ENCODE measurements at places on chromosomes 3 and 15.

DNA sequence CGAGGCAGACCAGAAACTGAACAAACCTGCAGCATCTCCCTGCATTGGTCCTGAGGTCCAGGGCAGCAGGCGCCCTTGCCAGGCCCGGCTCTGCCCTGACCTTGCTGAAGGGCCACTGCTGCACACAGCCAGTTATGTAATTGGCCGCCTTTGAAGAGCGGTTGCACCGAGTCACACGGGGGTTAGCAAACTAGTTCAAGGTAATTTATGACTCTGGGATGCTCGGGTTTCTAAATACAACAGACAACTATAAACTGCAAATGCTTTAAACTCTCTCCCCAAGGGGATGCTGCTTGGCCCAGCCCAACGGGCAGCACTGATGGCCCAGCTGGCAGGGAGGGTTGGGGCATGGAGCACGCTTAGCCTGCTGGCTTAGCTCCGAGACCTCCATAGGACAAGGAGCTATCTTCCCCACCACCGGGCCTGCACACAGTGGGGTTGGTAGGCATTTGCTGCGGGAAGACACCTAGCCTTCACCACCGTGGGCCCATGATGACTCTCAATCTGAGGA, 60.3 kb upstream of the IQSEC1 start:
- DNase-seq, result no peak

- no peak for DNase-seq
These were observed 942.0 kb downstream of the ROBO1 start for GRCh38 chr3:78825858-78826215.

DNA sequence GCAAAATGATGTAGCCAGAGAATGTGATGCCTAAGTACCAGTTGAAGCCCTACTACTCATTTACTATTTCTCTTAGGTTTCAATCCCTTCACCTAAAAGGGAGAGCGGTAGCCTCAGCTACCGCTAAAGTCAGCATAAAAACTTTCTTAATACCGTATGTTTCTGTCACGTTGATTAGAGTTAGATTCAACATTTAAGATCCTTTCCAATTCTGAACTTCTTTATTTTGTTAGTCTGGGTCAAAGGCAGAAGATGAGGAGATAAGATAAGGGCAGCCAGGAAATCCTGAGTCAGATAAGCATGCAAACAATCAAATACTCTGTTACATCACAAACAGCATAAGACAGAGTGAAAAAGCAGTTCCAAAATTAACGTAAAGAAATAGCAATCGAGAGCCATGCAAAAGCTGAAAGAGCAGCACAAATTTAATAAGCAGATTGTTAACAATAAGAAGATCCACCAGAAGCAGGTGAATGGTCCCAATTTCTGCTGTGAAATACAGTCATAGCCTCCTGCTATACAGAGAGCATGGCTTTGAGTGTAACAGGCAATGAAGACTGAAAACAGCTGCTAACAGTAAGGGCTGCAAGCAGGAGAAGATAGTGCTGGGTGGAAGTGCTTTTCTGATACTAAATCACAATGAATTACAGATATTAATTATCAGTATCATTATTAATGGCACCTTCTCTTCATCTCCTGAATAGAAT, 3.0 kb downstream of the TMEM207 start:
- no peak for DNase-seq

GRCh38 chr3:161745741-161746140, 249.1 kb downstream of the OTOL1 start:
- no peak for DNase-seq

DNA sequence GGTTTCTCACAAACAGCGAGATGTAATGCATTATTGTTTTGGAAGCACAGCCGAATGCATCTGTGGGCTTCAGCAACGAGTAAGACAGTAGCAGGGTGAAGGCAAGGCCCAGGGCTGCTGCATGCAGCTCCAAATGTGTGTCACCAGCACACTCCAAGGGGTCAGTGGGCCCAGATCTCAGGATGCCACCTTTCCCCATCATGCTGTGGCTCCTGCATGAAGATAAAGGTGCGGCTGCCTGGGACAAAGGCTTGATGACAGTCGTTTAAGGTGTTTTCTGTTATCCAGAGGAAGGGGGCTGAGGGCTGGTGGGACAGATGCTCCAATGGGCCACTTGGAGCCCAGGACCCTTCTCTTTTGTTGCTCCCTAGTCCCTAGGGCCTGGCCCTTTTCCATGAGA, 13.2 kb downstream of the C3orf22 start:
- DNase-seq, result no peak

DNA sequence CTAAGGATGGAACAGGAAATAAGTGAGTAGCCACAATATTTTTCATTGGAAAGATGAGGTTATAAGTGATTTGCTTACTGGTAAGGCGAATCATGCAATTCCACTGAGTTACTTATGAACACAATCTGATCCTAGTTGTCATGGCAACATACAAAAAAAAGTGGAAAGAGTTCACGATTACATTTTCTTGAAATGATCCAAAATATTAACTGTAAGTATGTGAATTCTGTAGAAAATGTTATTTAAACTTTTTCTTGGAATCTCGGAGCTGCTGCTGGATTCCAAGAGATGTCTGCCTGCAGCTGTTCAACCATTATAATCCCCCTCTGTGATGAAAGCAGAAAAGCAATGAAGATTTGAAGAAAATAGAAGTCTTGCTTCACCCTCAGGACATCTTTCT, 120.5 kb downstream of the KBTBD8 start:
- no peak for DNase-seq

DNA sequence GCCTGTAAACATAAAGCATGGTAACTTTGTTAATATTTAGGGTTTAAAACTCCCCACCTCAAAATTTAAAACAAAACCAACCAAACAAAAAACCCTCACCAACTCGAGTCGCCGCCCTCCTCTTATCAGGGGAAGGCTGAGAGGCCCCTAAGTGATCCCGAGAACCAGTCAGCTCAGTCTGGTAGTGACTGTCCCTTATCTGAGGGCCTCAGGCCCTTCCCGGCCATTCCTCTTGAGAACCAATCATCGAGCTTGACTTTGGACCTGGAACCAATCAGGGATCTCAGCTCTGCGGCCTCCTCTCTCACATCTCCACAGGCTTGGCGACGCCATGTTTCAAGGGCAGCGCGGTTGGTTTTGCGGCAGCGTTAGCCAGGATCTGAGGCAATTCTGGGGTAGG, at the start of gene TERB2:
Gene TERB2, plus strand, starts transcription at position 300 of the 400 bp plus-strand sequence. Its CDS starts 32 bp downstream, at position 332.
- no peak for DNase-seq

DNA sequence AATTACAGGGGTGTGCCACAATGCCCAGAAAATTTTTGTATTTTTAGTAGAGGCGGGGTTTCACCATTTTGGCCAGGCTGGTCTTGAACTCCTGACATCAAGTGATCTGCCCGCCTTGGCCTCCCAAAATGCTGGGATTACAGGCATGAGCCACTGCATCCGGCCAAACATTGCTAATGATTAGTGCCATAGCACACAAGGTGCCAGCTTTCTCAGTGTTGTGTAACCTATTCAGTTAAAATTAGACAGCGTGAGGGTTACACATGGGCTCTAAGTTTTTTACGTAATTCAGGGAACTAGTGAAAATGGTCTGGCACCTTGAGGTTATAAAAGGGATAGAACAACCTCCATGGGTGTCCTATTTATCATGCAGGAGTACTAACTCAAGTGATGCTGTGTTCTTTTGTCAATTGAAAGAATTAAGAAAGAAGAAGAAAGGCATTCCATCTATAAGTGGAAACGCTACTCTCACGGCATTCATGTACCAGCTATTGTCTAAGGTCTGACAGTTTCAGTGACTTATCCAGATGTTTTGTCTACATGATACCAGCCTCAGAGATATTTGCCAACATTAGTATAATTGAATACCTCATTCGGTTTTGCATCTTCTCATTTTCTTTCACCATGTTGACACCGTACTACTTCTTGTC, 84.7 kb downstream of the EOMES start:
- no peak for DNase-seq

DNA sequence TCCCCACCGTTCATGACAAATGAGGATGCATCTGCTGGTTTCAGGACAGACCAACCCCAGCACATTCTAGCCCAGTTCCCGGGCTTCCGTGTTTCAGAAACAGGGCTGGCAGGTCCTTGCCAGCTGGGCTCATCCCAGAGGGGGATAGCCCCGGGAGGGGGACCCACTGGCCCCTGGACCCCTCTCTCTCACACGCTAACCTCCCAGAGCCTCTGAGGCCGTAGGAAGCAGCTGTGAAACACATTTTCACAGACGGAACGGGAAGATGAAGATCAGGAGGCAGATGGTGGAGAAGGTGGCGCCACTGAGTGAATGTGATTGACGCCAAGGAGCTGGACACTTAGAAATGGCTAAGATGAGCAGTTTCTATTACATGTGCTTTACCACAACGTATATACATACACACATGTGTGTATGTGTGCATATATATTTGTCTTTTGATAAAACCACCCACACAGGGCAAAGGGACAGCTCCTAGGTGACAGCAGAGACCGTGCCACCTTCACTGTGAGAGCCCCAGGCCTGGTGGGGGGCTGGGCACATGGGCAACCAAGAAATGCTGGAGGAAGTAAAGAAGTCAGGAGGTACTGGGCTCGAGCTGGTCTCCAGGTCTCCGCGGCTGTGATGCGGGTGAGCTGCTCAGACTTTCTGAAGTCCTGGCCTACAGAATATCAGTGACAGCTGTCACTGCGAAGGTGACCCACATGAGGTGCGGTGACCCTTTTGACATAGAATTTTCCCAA, 168.6 kb upstream of the IQSEC1 start:
- no peak for DNase-seq

- no peak for DNase-seq
These were observed 44.3 kb upstream of the CPNE4 start for GRCh38 chr3:132079147-132079546.

GRCh38 chr15:70099967-70100473, 2.3 kb upstream of the TLE3 start:
- DNase-seq, result no peak

GRCh38 chr15:73870700-73871408, 2.5 kb upstream of the TBC1D21 start:
- DNase-seq, result no peak

- no peak for DNase-seq
These were observed 42.8 kb downstream of the NKIRAS1 start for GRCh38 chr3:23873941-23874340.

DNA sequence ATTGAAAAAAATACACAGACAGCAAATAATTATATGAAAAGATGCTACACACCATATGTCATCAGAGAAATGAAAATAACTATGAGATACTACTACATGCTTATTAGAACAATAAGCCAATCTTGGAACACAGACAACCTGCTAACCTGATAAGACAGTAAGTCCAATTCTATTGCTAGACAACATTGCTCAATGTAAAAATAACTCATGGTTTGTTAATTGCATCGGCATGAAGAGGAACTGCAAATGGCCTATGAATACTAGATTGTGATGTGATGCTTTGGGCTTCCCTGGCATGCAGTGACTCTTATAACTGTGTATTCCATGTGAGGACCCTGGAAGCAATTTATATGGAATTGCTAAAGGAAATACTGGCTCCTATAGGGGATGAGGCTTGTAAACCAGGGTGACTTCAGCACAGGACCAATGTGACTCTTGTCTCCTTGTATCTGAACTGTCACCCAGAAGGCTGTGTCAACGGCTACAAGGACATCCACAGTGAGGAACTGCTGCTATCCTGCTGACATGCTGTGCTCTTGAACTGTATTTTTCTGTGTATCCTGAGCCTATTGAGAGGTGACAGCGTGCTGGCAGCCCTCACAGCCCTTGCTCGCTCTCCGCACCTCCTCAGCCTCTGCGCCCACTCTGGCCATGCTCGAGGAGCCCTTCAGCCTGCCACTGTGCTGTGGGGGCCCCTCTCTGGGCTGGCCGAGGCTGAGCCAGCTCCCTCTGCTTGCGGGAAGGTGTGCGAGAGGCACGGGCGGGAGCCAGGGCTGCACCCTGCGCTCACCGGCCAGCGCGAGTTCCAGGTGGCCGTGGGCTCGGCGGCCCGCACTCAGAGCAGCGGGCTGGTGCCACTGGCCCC, 385.7 kb downstream of the CNTN4 start:
- no peak for DNase-seq

- no peak for DNase-seq
These were observed 375 bp downstream of the HEG1 start for GRCh38 chr3:125055331-125055912.
